Esophagus (tissue), 2 donors: ENCODE measurements at places on chromosomes 5 and 9. TPM values are rescaled to one million over a fixed set of nuclear protein-coding genes. Genes with fewer than 3 reads are reported as not detected.

Gene PDE6A
- 1.5 TPM for polyA plus RNA-seq

Gene PCSK1
- polyA plus RNA-seq: 0.05 TPM

Gene FCN2
- polyA plus RNA-seq: 0.04 TPM

Gene SH3TC2
- polyA plus RNA-seq: 1.4 TPM

Gene SH3RF2
- polyA plus RNA-seq: 43.2 TPM

Gene SVEP1
- 0.71 TPM for polyA plus RNA-seq

Gene TGFBR1
- 6.6 TPM for polyA plus RNA-seq

Gene ADRA1B
- 0.08 TPM for polyA plus RNA-seq

Gene FOXD4L5
- polyA plus RNA-seq: 0.06 TPM

Gene FCN1
- polyA plus RNA-seq: 0.14 TPM

Gene CDC20B
- not detected for polyA plus RNA-seq

Gene ADAMTS12
- 0.20 TPM for polyA plus RNA-seq

Gene TTC33
- 3.7 TPM for polyA plus RNA-seq

Gene ZNF879
- polyA plus RNA-seq: 1.4 TPM

Gene ZFP37
- 0.35 TPM for polyA plus RNA-seq

Gene LCN10
- polyA plus RNA-seq: 14.9 TPM

Gene ATG12
- polyA plus RNA-seq: 19.5 TPM

Gene NUTM2F
- not detected for polyA plus RNA-seq

Gene SPINK6
- 0.06 TPM for polyA plus RNA-seq

Gene WDR31
- 1.6 TPM for polyA plus RNA-seq

Gene POU4F3
- polyA plus RNA-seq: 0.08 TPM

Gene GLDC
- 2.7 TPM for polyA plus RNA-seq

Gene SOWAHA
- polyA plus RNA-seq: 0.18 TPM

Gene PCDH12
- polyA plus RNA-seq: 0.16 TPM

Gene HSPA9
- 78.5 TPM for polyA plus RNA-seq

Gene DOCK2
- 0.86 TPM for polyA plus RNA-seq

Gene WDR38
- not detected for polyA plus RNA-seq

Gene INIP
- polyA plus RNA-seq: 7.0 TPM

Gene AJM1
- polyA plus RNA-seq: 3.7 TPM

Gene PCDHGB1
- polyA plus RNA-seq: 0.39 TPM

Gene SLC25A48
- 0.24 TPM for polyA plus RNA-seq

Gene SHLD3
- 1.4 TPM for polyA plus RNA-seq

Gene MAMDC2
- polyA plus RNA-seq: 7.0 TPM

Gene UGT3A1
- 0.02 TPM for polyA plus RNA-seq

Gene PHF19
- 28.8 TPM for polyA plus RNA-seq

Gene CTXN3
- polyA plus RNA-seq: 0.14 TPM

Gene CAMK2A
- polyA plus RNA-seq: 0.11 TPM

Gene RNF208
- polyA plus RNA-seq: 13.3 TPM

Gene MLANA
- polyA plus RNA-seq: not detected

Gene IRX2
- polyA plus RNA-seq: 3.0 TPM

Gene MBLAC2
- polyA plus RNA-seq: 2.6 TPM

Gene KLHL3
- polyA plus RNA-seq: 1.9 TPM

Gene MAPKAP1
- polyA plus RNA-seq: 41.4 TPM

Gene PRRC2B
- polyA plus RNA-seq: 26.8 TPM

Gene GDA
- polyA plus RNA-seq: 0.04 TPM

Gene HSD17B3
- polyA plus RNA-seq: 0.90 TPM

Gene NR2F1-AS1
- polyA plus RNA-seq: 3.2 TPM

Gene FBP2
- not detected for polyA plus RNA-seq

Gene PITX1
- polyA plus RNA-seq: 519 TPM

Gene PTTG1
- 118 TPM for polyA plus RNA-seq

Gene FUT7
- 0.39 TPM for polyA plus RNA-seq

Gene HACD4
- polyA plus RNA-seq: 0.98 TPM

Gene HTR4
- polyA plus RNA-seq: 0.20 TPM

Gene PTPRD
- polyA plus RNA-seq: 0.60 TPM

Gene KIF24
- 1.0 TPM for polyA plus RNA-seq
